Smooth muscle cell of the pulmonary artery (primary cell): ENCODE measurements at places on chromosomes 2 and 18. TPM values are rescaled to one million over a fixed set of nuclear protein-coding genes. Genes with fewer than 3 reads are reported as not detected.

CYP26B1 gene
- 1.1 and 4.9 TPM in 2 replicates for total RNA-seq

PNKD gene
- total RNA-seq, result 25.0 and 27.8 TPM in 2 replicates

FEV gene
- total RNA-seq, result not detected in 2 replicates

SLC11A1 gene
- 0.13 TPM in 2 replicates for total RNA-seq

UGT1A8 gene
- 0.17 TPM in 1 of 2 replicates, not detected in the other for total RNA-seq

FAM228A gene
- 0.72 and 3.2 TPM in 2 replicates for total RNA-seq

PLGLB2 gene
- 0.92 and 1.3 TPM in 2 replicates for total RNA-seq

CFC1 gene
- total RNA-seq, result not detected in 2 replicates

MEP1B gene
- 0.07 TPM in 1 of 2 replicates, not detected in the other for total RNA-seq

EDAR gene
- total RNA-seq, result under 0.01 TPM in 1 of 2 replicates, not detected in the other

DUSP19 gene
- 4.3 and 7.6 TPM in 2 replicates for total RNA-seq

SPATS2L gene
- 44.5 and 57.7 TPM in 2 replicates for total RNA-seq

SH3BP4 gene
- total RNA-seq, result 35.6 and 44.9 TPM in 2 replicates

UGT1A4 gene
- total RNA-seq, result not detected in 2 replicates

SLC35F6 gene
- 30.0 and 37.6 TPM in 2 replicates for total RNA-seq

STPG4 gene
- total RNA-seq, result 0.07 and 0.20 TPM in 2 replicates

CNDP1 gene
- total RNA-seq, result not detected in 2 replicates

NEB gene
- 0.33 TPM in 2 replicates for total RNA-seq

METAP1D gene
- 7.1 and 7.3 TPM in 2 replicates for total RNA-seq

TMEM17 gene
- total RNA-seq, result 1.8 and 2.6 TPM in 2 replicates
